ENCODE measurements at places on chromosomes 16 and 17. TPM values are rescaled to one million over a fixed set of nuclear protein-coding genes. Genes with fewer than 3 reads are reported as not detected.

GRCh38 chr16:14409563-14409962, 220.5 kb downstream of the PARN start:
- peak; percentile 91 for DNase-seq

- DNase-seq = no peak
Measured at GRCh38 chr17:3636908-3637373, 381 bp downstream of the CTNS start.

DNA sequence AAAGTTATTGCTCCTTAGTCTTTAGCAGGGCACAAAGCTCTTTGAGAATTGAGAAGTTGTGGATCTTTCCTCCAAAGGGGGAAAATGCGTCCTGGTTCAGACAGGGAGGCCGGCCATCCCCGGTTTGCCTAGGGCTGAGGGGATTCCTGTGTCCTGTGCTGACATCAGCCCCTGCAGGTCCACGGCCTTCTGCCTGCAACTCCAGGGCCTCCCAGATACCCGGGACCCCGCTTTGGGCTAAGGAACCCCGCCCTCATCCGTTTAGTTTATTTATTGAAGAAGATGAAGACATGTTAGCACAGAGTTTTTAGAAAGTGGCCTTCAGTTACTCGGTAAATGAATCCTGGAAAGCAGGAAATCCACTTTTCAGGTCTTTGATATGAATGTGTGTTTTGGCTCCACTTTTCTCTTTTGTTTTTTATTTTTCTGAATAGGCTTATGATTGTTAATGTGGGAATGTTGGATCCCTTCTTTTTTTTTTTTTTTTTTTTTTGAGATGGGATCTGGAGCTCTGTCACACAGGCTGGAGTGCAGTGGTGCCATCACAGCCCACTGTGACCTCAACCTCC, 65.6 kb downstream of the CRISPLD2 start:
- no peak for DNase-seq

- DNase-seq = no peak
Measured at GRCh38 chr16:4787627-4788482, at the start of gene SEPTIN12. Gene SEPTIN12, minus strand, starts transcription at chr16:4788345. Its CDS starts 700 bp downstream, at chr16:4787645.

DNA sequence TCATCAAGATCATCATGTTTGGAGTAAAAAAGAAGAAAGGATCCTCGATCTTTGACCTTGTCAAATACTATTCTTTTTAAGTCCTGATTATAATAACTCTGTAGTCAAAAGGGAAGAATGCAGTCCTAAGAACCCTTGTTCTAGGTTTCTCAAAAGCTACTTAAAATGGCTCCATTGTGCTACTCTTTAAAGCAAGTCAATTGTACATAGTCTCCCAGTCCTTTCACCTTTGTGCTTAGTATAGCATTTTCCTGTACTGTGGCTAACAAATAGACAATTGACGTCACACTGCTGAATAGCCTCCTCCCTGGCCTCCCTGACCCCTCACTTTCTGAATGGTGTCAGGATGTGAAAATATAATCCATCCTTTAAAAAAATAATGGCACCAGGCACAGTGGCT, 172.9 kb downstream of the AATF start:
- DNase-seq = no peak

GRCh38 chr16:83136419-83136818, 509.6 kb downstream of the CDH13 start:
- no peak for DNase-seq

DNA sequence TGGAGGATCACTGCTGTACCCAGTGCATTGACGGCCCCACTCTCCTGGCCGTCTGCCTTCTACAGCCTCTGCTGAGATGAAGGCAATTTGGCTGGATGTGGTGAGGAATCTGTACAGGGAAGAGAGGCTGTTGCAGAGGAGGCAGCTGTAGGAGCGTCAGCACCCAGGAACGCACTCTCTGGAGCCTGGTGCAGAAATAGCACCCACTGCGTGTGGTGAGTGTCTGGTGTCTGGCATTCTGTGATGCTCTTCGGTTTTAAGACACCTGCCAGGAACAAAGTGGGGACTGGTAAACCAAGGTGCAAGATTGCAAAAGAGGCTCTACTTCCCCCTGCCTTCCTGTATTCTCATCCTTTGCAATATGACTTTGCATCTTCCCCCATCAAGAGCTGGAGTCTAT, 187.5 kb upstream of the SDK2 start:
- no peak for DNase-seq

DNA sequence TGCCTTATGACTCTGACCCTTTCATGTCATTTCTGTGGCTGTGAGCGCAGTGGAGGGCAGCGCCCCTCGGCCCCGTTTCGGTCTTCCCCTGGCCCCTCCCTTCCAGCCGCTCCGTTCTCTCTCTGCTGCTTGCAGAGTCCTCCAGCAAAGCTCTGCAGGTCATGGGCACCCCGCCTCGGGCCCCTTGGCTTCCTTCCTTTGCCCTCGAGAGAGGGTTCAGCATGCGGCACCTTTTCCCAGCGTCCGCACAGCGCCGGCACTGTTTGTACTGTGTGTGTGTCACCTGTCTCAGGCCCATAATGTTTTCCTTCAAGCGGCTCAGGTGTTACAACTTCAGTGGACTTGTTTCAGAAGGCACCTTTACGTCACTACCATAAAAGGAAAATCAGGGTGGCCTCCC, 98.5 kb downstream of the RAP1GAP2 start:
- DNase-seq = no peak

DNA sequence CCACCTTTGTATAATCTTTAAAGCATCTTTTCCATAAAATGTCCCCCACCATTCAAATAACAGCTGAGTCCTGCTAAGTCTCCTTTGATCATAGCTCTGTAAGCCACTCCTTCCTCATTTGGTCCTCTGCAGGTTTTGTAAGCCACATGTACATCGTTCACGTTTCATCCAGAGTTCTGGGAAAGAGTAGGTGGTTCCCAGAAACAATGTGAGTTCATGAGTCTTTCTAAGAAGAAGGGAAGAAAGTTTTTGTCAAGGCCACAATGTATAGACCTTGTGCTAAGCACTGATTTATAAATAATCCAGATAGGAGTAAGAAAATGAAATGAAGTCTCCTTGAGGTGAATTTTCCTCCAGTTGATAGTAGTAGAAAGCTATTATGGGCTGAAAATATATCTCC, 8.7 kb upstream of the ANKS4B start:
- DNase-seq = no peak

DNA sequence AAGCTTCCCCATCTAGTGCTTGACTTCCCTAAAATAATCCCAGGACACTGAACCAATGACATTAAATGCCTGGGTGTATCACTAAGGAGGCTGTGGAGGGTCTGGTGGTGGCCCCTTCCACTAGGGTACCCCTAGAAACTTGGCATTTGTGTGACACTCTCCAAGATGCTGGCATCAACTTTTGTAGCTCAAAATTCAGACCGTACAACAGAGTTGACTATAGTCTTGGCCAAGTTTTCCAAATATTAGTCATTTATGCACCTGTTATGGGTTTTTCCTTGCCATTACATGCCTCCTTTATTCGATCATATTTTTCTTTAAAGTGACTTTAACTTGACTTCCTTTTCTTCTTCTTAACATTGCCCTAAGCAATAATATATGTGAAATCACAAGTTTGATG, 124.8 kb upstream of the CACNG3 start:
- DNase-seq = no peak

- no peak for DNase-seq
Measured at GRCh38 chr17:17060001-17060922, 18.0 kb downstream of the MPRIP start.

- no peak for DNase-seq
Measured at GRCh38 chr17:17703140-17703919, 22.1 kb downstream of the RAI1 start.

- no peak for DNase-seq
Measured at GRCh38 chr17:60155815-60156214, 6.0 kb downstream of the CA4 start.

DNA sequence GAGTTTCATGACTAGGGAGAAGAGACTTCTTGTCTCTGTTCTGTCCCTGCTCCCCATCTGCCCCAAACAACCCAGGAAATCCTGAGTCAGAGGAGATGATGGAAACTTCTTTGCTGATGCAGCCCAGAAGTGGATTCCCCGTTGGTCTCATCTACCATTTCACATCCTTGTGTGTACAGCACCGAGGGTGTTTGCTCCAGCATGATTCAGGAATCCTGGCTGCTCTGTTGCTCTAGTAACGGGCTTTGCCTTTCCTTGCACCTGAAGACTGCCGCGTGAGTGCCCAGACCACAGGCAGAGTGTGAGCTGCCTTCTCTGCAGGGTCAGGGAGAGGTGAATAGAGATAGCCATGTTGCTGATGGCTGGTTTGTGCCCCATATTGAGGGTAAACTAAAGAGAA, 408.4 kb downstream of the CPPED1 start:
- DNase-seq = peak; percentile 59

GRCh38 chr17:17229416-17230384, 7.3 kb downstream of the FLCN start:
- no peak for DNase-seq

GRCh38 chr17:65750631-65751115, 189.2 kb upstream of the AXIN2 start:
- peak; percentile 89 for DNase-seq

DNA sequence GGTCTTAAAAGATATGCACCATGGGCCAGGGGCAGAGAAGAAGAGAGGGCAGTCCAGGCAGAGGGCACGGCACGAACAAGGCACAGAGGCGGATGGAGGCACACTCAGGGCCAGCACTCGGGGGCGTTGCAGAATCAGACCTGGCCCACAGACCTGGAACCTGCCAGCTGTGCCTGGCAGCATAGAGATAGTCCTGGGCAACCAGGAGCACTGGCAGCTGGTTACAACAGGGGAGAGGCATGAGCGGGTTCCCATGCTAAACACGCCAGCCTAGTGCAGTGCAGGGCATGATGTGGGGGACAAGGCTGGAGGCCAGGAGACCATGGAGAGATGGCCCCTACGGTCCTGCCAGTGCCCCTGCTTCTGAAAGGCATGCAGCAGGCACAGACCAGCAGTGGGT, 56.9 kb upstream of the RBFOX3 start:
- no peak for DNase-seq

DNA sequence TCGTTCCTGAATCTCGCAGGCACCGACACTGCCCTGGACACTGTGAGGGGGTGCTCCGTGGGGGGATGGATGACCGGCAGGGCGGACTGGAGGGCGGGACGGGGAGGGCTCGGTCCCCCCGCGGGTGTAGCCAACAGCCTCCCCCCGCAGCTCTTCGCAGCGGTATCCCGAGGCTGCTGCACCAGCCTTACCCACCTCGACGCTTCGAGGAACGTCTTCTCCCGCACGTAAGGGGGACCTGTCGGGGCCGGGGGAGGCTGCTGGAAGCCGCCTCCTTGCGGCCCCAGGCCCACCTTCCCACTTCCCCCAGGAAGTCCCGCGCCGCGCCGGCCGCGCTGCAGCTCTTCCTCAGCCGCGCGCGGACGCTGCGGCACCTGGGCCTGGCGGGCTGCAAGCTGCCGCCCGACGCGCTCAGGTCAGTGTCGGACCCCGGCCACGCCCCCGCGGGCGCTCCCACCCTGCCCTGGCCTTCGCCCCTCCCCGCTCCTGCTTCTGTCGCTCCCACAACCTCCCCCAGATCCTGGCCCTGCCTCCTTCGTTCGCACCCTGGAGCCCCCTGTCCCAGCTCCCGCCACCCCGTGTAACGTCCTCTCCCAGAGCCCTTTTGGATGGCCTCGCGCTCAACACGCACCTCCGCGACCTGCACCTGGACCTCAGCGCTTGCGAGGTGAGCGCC, 3.3 kb downstream of the CARMIL2 start:
- no peak for DNase-seq

GRCh38 chr16:24490866-24491265, 48.5 kb upstream of the RBBP6 start:
- DNase-seq = no peak

- peak; percentile 36 for DNase-seq
Measured at GRCh38 chr16:67537270-67537635, 8.6 kb downstream of the RIPOR1 start.

GRCh38 chr17:40461732-40462342, 18.6 kb downstream of the IGFBP4 start:
- no peak for DNase-seq

- peak; percentile 74 for DNase-seq
Measured at GRCh38 chr17:59756236-59756818, 48.9 kb downstream of the VMP1 start.

DNA sequence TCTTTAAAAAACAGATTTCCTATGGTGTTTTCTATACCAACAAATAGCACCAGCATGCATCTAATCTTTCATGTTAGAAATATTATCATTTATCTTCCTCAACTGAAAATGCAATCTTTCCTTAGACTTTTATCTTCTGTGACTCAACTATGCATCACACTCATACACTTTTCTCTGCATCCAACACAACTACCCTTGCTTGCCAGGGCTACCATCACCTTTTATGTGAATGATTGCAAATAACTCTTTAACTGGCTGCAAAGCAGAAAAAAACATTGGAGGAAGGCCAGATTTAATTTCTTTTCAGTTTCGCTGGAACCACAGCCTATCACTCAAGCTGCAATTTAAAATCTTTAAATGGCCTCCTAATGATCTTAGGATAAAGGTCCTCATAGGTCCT, 212.9 kb downstream of the CDH8 start:
- DNase-seq = no peak

GRCh38 chr17:74079537-74080300, 123.8 kb upstream of the RPL38 start:
- no peak for DNase-seq

- peak; percentile 7 for DNase-seq
Measured at GRCh38 chr17:45992175-45992574, 6.9 kb upstream of the STH start.

DNA sequence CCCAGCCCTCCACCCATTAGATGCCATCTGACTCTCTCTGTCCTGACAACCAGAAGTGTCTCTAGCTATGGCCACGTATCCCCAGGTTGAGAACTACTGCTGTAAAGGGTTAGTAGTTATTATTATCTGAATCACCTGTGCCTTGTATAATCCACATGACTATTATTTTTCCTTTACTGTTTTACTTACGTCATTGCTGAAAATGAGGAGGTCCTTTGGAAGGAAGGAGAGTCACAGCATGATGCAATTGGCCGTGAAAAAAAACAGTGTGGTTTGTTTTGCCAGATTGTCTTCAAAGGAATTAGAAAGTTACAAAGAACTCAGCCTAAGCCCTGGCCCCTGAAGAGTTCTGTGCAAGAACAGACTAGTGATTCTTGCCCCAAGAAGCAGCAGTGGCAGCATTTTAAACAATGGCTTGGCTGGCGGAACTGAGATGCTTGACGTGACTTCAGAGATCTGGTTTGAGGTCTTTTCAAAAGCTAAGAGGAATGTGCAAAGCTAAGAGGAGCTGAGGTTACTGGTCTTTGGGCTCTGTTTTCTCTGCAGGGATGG, 413.3 kb upstream of the EEF2KMT start:
- no peak for DNase-seq

MYH1 gene
- total RNA-seq = not detected

MPV17L gene
- total RNA-seq = not detected

CCL1 gene
- total RNA-seq = not detected

CHST5 gene
- total RNA-seq = not detected

MT1A gene
- not detected for total RNA-seq

SPPL2C gene
- total RNA-seq = not detected

STH gene
- not detected for total RNA-seq

CMTM2 gene
- not detected for total RNA-seq

SLFN14 gene
- not detected for total RNA-seq

SMIM36 gene
- not detected for total RNA-seq

PYDC1 gene
- not detected for total RNA-seq

HS3ST3A1 gene
- total RNA-seq = 7.5 TPM

BICDL2 gene
- 0.18 TPM for total RNA-seq

HS3ST2 gene
- not detected for total RNA-seq

SLFN13 gene
- total RNA-seq = 2.5 TPM

CCL13 gene
- total RNA-seq = not detected

NOD2 gene
- not detected for total RNA-seq

Data from IMR-90 (cell line).